ENCODE measurements at places on chromosomes 7 and 10.

DNA sequence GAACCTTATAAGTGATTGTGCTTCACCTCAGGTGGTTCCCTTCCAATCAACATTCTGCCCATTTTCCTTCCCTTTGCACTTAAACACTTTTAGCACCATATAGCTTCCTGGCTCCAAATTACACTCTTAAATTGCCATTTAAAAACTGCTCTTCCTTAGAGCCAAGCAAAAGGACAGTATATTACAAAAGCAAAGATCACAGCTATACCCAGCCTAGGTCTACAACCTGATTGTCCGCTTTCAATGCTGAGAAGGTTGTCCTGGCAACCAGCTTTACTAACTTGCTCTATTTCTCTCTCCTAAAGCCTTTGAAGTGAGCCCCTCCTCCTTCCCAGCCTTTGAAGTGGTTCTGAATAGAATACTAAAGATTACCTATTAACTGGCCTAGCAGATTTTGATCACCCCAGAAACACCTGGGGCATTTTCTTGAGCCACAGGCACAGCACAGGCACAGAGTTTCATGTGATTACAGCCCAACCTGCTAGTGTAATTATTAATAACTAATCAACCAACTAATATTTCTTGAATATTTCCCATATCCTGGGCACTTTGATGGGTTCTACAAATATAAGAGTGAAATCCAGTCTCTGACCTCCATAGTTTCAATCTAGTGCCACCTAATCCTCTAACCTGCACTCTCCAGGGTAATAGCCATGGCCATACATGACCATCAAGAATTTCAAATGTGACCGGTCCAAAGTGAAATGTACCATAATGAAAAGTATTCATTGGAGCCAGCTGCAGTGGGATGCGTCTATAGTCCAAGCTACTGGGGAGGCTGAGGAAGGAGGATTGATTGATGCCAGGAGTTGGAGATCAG lies 63.6 kb upstream of the TRIM24 start:
- DNase-seq: no peak

- DNase-seq: no peak
These were observed 5.9 kb downstream of the CYP26C1 start for GRCh38 chr10:93066544-93066913.

DNA sequence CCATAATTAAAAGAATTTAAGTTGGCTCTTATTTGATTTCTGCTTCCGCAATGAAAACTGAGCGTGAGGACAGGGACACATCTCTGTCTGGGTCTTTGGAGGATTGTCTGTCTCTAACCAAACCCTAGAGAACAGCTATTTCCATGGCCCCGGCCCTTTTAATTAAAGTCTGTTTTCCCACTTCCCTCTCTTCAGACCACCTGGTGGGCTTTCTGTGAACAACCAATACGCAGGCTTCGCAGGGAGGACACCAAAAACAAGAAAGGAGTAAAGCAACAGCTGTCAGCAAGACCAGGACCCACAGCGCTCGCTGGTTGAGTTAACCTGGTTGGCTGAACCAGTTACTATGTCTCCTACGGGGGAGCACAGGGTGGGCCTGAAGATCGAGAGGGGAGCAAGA lies 217.1 kb upstream of the FRMD4A start:
- no peak for DNase-seq

- peak; percentile 13 for DNase-seq
These were observed 86.0 kb upstream of the ANKRD1 start for GRCh38 chr10:91006752-91007346.

GRCh38 chr7:35694161-35694783 lies 663 bp downstream of the HERPUD2 start:
- no peak for DNase-seq

GRCh38 chr10:58886406-58886805 lies 290.0 kb upstream of the PHYHIPL start:
- DNase-seq: no peak

DNA sequence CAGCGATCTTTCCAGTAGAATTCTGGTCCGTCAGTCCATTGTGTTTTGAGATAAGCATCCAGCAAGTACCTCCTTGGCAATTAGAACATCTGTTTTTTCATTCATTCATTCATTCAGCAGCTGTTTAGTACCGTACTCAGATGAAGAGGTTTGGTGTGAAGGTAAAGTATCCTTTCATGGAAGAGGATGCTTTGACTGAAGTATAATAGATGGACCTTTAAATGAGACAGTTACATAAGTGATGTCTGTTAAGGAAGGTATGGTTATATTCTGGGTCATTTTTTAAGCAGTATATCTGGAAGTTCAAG lies 1.2 kb downstream of the MAPK8 start:
- DNase-seq: no peak
